ENCODE measurements at places on chromosomes 12 and 14.
A peak's percentile ranks its signal among the peaks of the same experiment; 100 is the strongest.

DNA sequence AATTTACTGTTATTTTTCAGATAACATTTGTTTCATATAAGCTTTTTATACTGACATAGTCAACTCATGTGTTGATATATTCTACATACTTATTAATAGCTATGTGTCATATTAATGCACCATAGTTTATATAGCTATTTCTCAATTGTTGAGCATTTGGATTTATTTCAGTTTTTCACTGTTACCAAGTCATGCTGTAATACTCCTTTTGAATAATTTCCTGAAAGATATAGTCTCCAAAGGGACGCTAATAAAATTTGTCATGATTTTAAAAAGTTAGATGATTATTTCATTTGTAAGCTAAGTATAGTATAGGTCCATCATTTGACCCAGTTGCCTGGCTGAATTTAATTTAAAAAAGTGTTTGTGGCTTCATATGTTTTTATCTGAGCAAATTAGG, 47.8 kb downstream of the ATL1 start:
- no peak for DNase-seq

DNA sequence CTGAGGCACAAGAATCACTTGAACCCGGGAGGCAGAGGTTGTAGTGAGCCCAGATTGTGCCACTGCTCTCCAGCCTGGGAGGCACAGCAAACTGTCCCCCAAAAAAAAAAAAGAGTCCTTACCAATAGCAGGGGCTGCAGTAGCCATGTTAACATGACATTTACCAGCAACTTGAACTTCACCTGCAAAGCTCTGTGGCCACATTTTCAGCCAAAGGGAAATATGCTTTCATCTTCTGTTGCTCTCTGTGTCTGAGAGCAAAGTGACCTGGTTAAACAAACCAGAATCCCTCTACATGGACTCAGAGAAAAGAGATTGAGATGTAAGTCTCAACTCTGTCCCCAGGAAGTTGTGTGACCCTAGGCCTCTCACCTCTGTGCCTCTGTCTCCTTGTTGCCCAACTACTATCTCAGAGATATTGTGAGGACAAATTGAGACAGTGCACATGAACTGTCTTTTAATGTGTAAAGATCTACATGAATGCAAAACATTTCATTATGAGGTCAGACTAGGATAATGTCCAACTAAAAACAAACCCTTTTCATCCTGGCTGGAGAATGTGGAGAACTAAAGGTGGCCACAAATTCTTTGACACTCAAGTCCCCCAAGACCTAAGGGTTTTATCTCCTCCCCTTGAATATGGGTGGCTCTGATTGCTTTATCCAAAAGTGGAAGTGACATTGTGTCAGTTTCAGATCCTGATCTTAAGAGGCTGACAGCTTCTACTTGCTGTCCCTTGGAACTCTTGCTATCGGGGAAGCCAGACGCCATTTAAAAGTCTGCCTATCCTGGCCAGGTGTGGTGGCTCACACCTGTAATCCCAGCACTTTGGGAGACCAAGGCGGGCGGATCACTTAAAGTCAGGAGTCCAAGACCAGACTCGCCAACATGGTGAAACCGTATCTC, 24.7 kb upstream of the P2RX4 start:
- DNase-seq, result peak; percentile 16

- no peak for DNase-seq
Measured at GRCh38 chr12:89289720-89290119, 62.6 kb downstream of the DUSP6 start.

DNA sequence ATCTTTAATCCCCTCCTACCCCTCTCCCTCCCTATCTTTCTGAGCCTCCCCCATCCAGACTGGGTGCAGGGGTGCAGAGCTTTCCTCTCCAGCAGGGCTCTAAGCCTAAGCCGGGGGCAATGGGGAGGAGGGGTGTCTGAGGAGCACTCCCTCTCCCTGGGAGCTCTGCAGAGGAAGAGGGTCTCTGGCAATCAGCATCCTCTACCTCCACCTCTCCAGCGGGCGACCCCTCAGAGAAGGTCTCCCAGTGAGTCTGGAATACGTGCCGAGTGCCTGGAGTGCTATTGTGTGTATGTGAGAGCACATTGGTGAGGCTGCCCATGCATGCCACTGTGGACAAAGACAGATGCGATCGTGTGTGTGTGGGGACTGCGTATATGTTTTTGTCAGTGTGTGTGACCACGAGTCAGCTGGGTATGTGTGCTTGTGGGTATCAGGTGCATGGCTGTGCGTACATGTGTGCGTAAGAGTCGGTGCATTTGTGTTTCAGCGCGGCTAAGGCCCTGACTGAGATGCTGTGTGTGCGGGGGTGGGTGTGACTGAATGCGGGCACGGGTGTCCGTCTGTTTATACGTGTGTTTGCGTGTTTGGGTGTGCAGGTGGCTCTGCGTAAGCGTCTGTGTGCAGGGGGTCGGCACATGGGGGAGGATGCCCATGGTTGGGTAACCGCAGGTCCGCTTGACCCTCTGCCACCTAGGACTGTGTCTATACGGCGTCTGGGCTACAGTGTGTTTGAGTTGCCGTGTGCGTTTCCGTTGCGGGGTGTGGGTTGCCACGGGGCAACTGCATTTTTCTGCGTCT, 905 bp upstream of the DLK1 start:
- DNase-seq, result no peak

- no peak for DNase-seq
Measured at GRCh38 chr14:70887737-70888499, 19.3 kb upstream of the PCNX1 start.

- DNase-seq, result no peak
Measured at GRCh38 chr14:27223906-27224305, 626.1 kb upstream of the NOVA1 start.

GRCh38 chr12:67056329-67056728, 212.8 kb upstream of the CAND1 start:
- DNase-seq, result no peak

DNA sequence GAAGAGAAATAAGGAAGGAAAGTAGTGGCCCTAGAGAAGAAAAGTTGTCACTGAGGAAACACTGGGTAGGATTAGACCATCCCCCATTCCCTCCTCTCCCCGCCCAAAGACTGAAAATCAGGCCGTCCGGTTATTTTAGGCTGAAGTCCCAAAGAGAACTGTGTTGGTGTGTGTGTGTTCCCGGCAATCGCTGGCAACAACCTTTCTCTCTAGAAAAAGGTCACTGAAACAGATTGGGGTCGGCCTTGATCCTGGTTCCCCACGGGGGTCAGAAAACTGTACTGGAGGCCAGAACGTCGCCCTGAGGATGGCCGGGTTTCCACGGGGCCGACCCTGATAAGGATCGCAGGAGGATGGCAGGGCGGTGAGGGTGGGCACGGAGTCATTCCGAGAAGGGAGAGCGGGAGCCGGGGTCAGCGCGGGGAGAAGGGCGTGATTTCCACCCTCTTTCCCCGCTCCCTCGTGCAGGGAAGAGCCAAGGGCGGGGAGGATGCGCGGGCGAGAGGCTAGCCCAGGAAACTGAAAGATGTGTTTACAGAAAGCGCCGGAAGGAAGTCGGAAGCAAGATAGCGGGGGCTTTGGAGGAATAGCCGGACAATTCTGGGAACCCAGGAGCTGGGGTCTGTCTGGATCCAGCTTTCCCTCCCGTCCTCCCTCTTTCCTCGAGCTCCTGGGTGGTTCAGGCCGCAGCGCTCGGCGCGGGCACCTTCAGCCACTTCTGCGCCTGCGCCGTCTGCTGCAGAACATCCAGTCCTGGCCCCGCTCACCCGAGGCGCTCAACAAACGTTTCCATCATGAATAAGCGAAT, 25.3 kb upstream of the SPTLC2 start:
- DNase-seq, result peak; percentile 81

DNA sequence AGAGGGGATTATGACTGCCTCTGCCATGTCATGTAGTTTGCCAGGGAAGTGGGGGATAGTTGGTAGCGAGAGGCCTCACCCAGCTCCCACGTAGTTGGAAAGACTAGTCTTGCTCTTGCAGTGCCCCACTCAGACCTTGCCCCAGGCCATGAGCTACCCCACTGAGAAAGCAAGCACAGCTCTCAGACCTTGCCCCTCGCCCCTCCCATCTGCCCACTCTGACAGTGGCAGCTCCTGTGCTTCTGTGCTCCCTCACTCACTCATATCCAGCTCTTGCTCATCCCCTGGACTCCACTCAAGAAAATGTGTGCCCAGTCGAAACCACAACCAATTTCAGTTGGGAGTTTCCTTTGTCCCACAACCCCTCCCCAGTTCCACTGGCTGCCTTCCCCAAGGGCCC, 55.5 kb upstream of the BDKRB2 start:
- DNase-seq, result no peak

- DNase-seq, result no peak
Measured at GRCh38 chr12:78878459-78878858, 13.9 kb downstream of the SYT1 start.

GRCh38 chr12:91874086-91874865, 271.4 kb downstream of the BTG1 start:
- DNase-seq, result no peak

DNA sequence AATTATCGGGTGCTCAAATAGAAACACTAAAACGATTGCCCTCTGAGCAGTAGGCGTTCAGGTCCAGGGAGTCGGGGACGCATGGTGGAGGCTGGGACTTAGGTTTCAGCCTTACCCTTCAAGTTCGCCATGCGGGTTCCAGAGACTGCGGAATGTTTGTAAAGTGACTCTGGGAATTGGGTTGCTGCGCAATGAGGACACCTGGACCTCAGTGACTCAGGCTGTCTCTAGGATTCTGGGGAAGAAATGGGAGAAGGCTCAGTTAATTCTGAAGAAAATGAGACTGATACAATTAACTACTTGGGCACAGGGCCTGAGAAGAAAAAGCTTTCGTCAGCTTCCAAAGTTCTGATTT, 1.1 kb downstream of the LGALS3 start:
- no peak for DNase-seq

- DNase-seq, result no peak
Measured at GRCh38 chr12:72560003-72560769, 288.0 kb downstream of the TRHDE start.

DNA sequence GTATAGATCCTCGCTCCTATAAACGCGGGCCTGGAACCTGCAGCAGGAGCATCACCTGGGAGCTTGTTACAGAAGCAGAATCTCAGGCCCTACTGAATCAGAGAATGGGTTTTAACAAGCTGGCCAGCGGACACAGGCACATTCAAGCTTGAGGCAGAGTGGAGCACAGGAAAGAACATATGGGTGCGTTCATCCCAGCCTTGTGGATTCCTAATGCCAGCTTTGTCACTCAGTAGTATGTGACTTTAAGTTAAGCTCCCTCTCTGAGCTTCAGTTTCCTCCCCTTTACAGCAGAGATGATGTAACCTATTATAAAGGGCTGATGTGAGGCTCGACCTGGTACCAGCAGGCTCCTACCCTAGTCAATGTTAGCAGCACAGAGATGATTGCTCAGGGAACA, 204.9 kb downstream of the ZFP36L1 start:
- DNase-seq, result no peak

- DNase-seq, result no peak
Measured at GRCh38 chr12:109162551-109162950, 46.2 kb downstream of the ACACB start.

GRCh38 chr14:50917449-50917848, 26.8 kb downstream of the PYGL start:
- DNase-seq, result no peak

DNA sequence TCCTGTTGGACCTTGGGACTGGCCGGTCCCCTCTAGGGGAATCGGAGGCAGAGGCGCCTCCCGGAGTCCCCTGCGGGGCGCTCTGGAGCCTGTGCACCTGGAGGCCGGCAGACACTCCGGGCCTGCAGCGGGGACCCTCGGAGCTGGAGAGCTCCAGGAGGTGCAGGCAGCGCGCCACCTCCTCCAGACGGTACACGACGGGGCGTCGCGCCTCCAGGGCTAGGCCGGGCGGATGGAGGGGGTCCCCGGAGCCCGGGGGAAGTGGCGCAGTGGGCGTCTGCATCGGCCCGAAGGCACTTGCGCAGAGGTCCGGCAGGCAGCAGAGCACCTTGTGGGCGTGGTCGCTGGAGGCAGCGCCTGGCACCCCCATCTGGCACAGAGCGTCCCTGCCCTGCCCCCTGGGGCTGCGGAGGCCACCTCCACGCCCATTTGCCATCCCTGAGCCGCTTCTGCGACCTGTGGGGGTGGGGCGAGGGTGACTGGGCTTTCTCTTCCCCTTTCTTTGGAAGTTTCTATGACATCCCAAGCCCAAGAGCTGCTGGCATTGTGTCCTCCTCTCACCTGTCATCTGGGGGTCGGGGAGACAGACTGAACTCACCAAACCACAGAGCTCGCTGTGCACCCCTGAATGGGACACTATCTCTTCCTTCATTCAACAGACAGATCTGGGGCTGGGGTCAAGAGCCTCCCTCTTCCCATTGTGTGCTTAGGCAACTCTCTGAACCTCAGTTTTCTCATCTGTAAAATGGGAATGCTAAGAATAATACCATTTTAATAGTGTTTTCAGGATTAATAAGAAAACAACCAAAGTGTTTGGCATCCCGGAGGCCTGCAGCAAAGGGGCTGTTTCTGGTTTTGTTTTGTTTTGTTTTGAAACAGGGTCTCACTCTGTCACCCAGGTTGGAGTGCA, 37.5 kb upstream of the CORO1C start:
- DNase-seq, result peak; percentile 46

DNA sequence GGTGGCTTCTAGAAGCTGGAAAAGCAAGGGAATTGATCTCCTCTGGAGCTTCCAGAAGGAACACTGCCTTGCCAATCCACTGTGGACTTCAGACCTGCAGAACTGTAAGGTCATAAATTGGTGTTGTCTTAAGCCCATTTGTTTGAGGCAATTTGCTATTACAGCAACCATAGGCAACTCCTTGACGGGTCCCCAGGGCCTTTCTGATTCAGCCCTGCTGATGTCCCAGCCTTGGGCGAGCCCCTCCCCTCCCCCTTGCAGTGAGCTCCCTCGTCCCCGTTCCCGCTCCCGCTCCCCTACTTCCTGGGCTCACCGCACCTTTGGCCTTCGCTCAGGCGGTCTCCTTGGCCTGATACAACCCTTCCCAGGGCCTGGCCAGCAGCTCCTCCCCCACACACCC, 18.9 kb upstream of the DIO3 start:
- DNase-seq, result no peak

- peak; percentile 47 for DNase-seq
Measured at GRCh38 chr14:69695322-69696203, 71.4 kb upstream of the SRSF5 start.

- DNase-seq, result no peak
Measured at GRCh38 chr12:26647088-26647487, 185.9 kb downstream of the ITPR2 start.

DNA sequence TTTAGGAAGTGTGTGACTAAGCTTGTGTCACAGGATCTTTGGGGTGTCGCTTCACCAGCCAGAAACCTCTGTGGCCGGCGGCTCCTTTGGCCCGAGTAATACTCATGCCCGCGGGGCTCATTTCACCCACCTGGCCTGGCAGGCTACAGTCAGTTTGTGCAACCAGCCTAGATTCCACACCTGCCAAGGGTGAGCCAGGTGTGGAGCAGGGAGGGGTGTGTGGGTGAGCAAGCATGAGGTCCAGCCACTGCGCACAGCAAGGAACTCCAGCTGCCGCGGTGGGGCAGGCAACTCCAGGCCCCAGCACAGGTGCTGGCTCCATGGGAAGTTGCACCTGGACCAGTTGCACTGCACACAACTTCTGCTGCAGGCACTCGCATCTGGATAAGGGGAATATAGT, 462.3 kb upstream of the LRFN5 start:
- DNase-seq, result no peak

DNA sequence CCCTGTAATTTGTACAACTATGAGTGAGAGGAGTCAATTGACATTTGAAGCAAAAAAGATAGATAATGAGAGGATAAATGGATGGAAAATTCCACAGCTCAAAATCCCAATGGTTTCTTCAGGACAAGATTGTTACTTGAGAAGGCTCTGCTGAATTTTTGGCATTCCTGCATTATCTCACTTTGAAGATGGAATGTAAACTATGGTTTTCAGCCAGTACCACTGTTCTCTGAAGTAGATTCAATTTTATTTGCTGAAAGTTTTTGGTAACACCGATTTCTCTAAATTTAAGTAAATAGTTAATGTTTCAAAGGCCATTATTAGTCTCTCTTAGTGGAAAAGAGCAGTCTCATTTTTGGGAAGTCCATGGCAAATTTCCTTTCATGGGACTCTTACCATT, 121.9 kb upstream of the SLC38A2 start:
- DNase-seq, result no peak

Data from GM12865 (cell line).